ENCODE measurements at places on chromosomes 5 and 9.
A peak's percentile ranks its signal among the peaks of the same experiment; 100 is the strongest.

DNA sequence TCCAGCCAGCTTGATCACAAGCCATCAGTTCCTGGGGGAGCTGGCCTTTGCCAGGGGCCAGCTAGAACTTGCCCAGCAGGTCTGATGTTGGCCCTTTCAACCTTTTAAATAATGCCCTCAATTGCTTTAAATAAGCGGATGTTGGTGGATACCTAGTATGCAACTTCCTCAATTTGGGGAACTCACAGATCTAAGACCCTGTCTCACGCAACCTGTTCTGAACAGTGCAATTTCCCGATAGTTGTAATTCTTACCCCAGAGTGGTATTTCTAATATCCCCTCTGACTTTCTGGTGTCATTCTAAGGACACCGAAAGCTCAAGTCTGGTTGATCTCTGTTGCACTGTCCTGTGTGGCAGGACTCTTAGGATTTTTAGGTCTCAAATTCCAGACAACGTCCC lies 23.1 kb downstream of the GALNT12 start:
- no peak for DNase-seq

DNA sequence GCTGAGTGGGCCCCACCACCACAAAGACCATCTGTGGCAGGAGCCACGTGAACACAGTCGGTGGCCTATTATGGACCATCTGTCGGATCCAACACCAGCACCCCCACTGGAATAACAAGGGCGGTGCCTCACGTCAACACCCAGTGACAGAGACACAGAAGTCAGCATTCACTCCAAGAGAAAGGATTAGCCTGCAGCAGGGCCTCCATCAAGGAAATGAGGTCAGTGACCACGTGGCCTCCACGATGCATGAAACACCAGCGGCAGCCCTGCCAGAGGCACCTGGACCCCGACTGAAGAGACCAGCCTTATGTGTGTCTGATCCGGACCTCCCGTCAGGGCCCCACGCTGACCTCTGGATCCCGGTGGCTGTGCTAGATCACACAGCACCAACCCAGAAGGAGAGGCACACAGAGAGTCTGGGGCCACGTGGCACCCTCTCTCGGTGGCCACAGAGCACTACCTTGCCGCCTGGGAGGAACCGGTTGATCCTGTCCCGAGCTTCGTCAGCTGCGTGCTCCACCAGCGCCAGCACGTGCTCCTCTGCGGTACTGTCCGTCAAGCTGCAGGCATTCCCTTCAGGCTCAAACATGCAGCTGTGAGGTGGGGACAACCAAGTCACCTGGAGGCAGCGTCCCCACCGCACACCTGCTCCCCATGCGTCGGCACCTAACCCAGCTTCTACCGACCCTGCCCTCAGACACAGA lies 9.0 kb downstream of the BRD9 start:
- DNase-seq, result no peak

GRCh38 chr5:75439276-75439675 lies 72.2 kb downstream of the CERT1 start:
- no peak for DNase-seq

- DNase-seq, result no peak
Measured at GRCh38 chr5:10712574-10713366, 48.3 kb downstream of the DAP start.

DNA sequence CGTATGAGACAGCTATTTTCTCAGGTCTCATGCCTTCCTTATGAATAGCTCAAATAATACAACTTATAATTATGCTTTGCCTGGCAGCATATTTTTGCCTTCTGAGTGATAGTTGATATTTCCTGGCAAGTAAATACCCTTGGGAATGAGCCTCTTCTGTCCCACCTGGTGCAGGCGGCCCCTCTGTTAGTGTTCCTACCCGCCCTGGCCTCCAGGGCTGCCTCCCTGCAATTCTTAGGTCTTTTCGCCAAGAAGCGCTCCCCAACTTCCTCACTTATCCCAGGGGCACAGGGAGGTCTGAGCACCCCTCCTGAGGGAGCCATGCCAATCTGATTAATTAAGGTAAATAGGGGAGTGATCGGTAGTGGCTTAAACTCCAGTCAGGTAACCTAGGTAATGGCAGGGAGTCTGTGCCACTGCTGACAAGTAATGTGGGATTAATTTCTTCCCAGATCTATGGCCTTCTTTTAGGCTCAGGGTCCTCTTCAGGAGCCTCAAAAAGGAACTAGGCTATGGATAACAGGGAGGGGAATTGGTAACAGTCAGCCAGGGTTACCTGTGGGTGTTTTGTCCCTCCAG lies 81.5 kb downstream of the GALNT10 start:
- DNase-seq, result no peak

GRCh38 chr5:96819806-96820205 lies 12.1 kb upstream of the ERAP1 start:
- DNase-seq, result no peak

DNA sequence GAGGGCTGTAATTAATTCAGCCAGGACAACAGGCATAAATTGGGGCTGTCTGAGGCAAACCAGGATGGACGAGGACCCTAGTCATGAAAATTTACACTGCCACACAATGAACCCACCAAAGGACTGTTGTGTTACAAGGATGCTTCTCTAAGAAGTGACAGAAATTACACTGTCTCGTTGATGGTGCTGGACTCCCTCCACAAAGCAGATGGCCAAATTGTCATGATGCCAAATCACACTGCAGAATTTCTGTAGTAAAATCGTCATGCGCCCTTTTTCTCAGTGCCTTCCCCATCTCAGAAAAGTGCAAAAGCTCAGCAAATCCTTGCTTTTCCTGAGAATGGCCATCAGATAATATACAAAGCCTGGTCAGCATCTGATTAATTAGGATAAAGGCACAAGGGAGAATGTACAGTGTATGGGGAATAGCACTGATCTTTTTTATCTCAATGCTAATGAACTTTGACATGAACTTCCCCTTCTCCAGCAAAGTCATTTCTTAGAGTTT lies 545.8 kb downstream of the CSNK1G3 start:
- no peak for DNase-seq

- no peak for DNase-seq
Measured at GRCh38 chr9:134566196-134566847, 75.3 kb upstream of the COL5A1 start.

- no peak for DNase-seq
Measured at GRCh38 chr5:172886974-172887501, 53.0 kb downstream of the ERGIC1 start.

GRCh38 chr9:121599872-121600585 lies 51.4 kb upstream of the DAB2IP start:
- DNase-seq, result no peak

GRCh38 chr5:109703166-109703565 lies 13.4 kb downstream of the MAN2A1 start:
- DNase-seq, result no peak

- DNase-seq, result no peak
Measured at GRCh38 chr9:121972501-121972981, 120.6 kb downstream of the TTLL11 start.

DNA sequence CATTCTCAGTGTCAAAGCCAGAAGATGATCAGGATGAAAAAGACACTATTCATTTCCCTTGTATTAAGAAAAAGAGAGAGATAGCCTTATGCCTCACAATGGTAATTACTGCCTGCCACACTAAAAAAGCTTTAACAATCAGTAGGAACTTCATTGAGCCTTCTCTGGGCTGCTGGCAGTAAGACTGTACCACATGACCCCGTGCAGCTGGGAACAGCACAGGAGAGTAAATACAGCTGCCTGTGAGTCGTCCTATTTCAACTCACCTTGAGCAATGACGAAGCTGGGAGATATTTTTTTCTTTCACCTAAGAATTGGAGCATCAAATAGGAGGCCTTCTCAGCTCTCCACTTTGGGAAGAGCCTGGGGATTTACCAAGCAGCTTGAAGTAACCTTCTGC lies 316.3 kb downstream of the GABRB2 start:
- no peak for DNase-seq

DNA sequence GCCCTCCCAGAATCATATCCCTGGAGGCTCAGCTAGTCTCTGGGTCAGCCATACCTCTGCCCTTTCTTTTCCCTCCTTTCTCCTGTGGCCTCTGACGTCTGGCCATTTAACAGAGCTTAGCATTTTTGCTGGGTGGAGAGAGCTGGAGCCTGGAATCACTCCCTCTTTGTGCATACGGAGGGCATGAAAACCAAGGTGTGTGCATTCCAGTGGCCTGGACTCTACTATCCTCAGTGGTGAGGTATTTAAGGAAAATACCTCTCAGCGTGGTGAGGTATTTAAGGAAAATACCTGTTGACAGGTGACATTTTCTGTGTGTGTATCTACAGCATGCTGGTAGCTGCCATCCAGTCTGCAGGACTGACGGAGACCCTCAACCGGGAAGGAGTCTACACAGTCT lies 27.5 kb downstream of the TGFBI start:
- no peak for DNase-seq

- no peak for DNase-seq
Measured at GRCh38 chr9:74817816-74818215, 69.9 kb downstream of the TRPM6 start.

- no peak for DNase-seq
Measured at GRCh38 chr9:36867672-36868471, 166.2 kb downstream of the PAX5 start.

- DNase-seq, result no peak
Measured at GRCh38 chr9:126709241-126709640, 95.5 kb downstream of the LMX1B start.

DNA sequence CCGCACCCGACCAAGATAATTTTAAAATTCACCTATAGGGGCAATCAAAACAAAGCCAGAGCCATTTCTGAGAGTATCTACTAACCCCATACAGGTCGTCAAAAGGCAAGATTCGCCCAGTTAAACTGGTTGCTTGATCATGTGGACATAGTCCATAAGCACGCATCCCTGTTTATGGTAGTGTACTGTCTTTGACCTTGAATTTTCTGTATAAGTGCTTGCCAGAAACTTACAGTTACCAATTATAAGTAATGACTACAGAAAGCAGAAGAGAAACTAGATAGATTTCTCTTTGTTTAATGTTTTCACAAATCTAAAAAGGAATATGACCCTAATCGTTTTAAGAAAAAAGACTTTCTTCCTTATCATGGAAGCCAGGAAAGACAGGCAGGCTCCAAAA lies 25.6 kb downstream of the SLC31A1 start:
- no peak for DNase-seq

- no peak for DNase-seq
Measured at GRCh38 chr5:2563046-2563445, 188.4 kb downstream of the IRX2 start.

GRCh38 chr9:136043441-136043991 lies 51.6 kb downstream of the NACC2 start:
- no peak for DNase-seq

DNA sequence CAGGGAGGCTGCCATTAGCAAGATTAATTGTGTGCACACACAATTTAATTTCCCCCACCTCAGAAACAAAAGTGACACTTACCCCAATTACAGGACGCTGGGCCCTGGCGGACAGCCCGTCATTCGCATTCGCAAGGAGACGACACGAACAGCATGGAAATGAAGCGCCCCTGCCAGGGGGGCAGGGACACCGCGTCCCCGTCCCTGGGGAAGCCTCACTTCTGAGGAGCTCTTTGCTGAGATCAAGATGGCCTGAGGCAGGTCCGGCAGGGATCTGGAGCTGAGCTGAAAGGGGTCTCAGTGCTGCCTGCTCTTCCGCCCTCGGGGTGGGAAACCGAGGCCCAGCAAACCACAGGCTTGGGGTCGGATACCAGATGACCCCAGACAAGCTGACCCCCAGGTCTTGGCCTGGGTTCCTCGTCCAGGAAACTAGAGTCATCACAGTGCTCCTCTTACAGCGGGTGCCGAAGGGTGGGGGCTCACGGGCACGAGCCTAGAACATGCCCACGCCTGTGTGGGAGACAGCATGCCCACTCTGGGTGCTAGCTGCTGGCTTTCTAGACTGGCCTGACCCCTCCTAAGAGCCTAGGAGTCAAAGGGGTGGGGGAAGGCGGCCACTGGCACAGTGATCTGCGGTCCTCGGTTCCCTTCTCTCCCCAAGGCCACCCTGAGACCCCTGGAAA lies 103.2 kb downstream of the VAV2 start:
- DNase-seq, result no peak

GRCh38 chr9:93501406-93501805 lies 48.0 kb upstream of the FAM120AOS start:
- DNase-seq, result peak; percentile 11

GRCh38 chr9:94692601-94693000 lies 33.9 kb upstream of the AOPEP start:
- DNase-seq, result no peak

- no peak for DNase-seq
Measured at GRCh38 chr5:71816307-71816706, 97.2 kb downstream of the CARTPT start.

- DNase-seq, result no peak
Measured at GRCh38 chr9:105500108-105500766, 52.4 kb downstream of the FSD1L start.

DNA sequence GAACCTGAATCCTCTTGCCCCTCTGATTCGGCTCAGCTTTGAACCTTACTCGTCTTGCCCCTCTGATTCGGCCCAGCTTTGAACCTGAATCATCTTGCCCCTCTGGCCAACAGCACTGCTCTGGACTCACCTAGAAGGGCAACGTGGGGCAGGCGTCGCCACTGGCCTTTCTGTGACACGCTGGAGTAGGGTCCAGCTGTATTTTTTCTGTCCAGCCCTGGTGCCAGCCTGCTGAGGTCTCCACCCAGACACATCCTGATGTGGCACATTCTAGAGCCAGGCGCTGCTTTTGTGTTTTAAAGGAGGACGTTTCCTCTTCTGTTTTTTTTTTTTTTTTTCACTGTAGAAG lies 15.2 kb upstream of the CPEB4 start:
- DNase-seq, result no peak

- DNase-seq, result no peak
Measured at GRCh38 chr5:132808448-132808847, 4.7 kb upstream of the SOWAHA start.

DNA sequence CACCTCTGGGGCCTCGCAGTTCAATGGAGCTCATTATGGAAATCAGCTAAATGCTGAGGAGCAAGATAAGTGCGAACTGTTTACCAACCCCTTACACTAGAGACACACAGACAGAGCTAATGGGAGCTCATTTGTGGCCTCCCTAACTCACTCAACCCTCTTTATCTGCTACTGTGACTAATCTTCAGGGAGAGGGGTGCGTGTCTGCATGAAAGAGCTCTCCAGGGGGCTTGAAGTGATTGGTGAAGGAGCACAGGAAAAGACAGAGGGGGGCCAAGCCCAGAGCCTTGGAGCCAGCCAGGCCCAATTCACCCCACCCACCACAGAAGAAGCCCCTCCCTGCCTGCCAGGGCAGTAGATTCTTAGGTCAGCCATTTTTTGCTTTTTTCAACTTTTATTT lies 466.8 kb upstream of the BRINP1 start:
- DNase-seq, result no peak

GRCh38 chr5:169893571-169893970 lies 86.7 kb downstream of the INSYN2B start:
- DNase-seq, result no peak

DNA sequence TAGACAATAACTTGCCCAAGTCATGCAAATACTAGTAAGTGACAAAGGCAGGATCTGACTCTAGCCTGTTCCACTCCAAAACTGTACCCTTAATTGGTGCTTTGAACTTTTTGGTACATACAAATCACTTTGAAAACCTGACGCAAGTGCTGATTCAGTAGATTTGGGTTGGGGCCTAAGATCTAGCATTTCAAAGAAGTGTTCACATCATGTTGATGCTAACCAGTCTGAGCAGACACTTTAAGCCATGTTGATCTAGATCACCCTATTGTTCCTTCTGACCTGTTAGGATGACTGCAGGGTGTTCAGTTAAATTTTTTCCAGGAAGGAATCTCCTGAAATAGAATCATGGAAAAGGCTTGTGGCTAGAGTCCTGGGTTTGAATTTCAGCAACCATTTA lies 57.7 kb upstream of the CPEB4 start:
- DNase-seq, result no peak
